ENCODE measurements at places on chromosomes 1 and 21.

DNA sequence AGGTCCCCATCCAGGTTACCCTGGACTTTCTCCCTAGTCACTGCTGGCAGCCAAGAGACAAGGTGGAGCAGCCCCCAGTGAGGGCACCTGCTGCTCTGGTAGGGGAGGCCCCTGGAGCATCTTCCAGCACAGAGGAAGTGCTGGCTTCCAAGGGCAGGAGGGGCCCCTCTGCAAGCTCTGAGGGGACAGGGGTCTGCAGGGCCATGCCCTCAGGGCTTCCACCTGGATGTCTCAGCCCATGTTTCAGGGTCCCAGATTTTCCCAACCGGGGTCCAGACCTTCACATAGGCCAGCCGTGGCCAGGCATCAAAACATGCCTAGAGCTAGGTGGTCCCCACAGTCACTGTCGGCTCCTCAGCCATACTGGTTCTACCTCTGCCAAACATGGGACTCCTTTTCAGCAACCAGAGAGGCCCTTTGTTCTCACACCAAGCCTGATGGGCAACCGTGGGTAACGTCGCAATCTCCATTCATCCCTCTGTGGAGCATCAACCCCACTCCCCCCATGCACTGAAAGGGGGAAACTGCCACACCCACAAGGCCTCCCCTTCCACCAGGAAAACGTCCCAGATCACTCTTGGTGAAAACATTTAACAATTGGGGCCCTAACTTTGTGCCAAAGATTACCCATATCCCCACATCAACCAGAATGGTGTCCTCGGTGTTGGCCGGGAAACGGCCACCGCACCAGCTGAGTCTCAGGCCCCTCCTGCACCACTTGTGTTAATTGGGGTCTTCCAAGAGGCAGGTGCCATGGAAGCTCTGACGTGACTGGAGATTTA is 1.9 kb upstream of the COL6A2 start:
- DNase-seq: no peak

- no peak for DNase-seq
These were observed 7.0 kb upstream of the POU3F1 start for GRCh38 chr1:38053416-38054091.

GRCh38 chr1:25649505-25650288 is 33.1 kb downstream of the MAN1C1 start:
- no peak for DNase-seq

GRCh38 chr1:29451368-29451892 is 215.1 kb downstream of the PTPRU start:
- no peak for DNase-seq
